ENCODE measurements at places on chromosomes 2 and 18. TPM values are rescaled to one million over a fixed set of nuclear protein-coding genes. Genes with fewer than 3 reads are reported as not detected.

DNA sequence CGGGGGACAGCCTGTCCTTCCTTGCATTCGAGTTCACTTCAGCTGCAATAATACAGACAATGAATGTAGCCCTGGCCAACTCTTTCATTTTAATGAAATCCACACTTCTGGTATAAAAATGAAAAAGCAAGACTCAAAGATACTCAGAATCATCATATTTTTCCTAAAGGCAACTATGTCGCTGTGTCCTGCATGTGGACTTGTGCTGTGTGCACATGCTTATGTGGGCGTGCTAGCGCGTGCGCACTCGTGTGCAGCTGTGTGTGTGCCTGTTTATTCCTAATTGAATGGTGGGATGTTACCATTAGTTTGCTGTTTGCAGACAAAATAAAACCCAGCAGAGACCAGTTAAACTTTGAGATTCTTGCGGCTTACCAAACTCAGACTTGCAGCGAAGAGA is 49.6 kb downstream of the SMIM21 start:
- no peak for DNase-seq
- H3K27me3 ChIP-seq, result no peaks in the 10 kb centered on the region
- H3K4me3 ChIP-seq, result no peak overlapping the region
- no peaks in the 10 kb centered on the region for H3K4me1 ChIP-seq
- H3K36me3 ChIP-seq, result no peaks in the 10 kb centered on the region

- H3K4me1 ChIP-seq, result no peaks in the 10 kb centered on the region
- no peak within 1 kb of the TSS for H3K27ac ChIP-seq
- no peaks in the 10 kb centered on the region for H3K36me3 ChIP-seq
Observed at GRCh38 chr2:240906141-240906910, at the start of gene CROCC2. Gene CROCC2 (plus strand): TSS chr2:240906336. CDS start chr2:240906514, 178 bp downstream.

DNA sequence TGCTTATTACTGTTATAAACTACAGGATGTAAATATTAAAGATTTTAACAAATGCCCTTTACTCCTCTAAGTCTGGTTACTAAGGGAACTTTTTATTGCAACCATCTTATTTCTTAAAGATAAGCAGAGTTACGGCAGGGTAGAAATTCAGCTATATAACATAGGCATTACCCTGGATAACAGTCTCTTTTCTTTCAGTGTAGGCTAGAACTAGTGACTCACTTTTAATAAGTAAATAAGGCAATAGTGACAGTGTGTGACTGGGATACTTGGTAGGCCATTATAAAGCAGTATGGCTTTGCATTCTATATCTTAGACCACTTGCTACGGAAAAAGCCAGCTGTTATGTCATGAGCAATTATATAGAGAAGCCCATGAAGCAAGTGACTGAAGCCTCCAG is 1041.0 kb upstream of the NRXN1 start:
- H3K27me3 ChIP-seq, result no peaks in the 10 kb centered on the region
- no peak for DNase-seq
- no peaks in the 10 kb centered on the region for H3K4me1 ChIP-seq
- no peak overlapping the region for H3K27ac ChIP-seq
- no peaks in the 10 kb centered on the region for H3K36me3 ChIP-seq

Gene ASXL2
- 15.6 TPM for total RNA-seq

DNA sequence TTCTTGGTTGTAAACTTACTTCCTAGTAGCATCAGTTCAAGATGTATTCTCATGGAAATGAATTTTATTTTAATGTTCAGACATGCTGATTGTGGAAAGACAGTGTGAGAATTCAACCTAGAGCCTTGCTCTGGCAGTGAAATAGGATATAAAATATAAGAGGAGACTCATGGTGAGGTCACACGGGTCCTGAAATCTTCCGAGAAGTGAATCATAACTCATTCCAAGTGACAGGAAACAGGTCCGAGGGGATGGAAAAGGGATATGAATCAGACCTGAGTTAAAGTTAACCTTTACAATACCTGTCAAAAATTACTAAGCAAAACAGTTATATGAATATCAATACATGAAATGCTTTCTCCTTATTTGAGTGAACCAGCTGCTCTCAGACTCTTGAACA is 185.2 kb upstream of the LRRTM1 start:
- DNase-seq, result no peak
- H3K27ac ChIP-seq, result no peak overlapping the region
- no peaks in the 10 kb centered on the region for H3K36me3 ChIP-seq
- no peaks in the 10 kb centered on the region for H3K27me3 ChIP-seq

GRCh38 chr2:240287496-240288086 is 147.1 kb upstream of the OTOS start:
- H3K36me3 ChIP-seq, result no peaks in the 10 kb centered on the region
- no peak for DNase-seq
- H3K27ac ChIP-seq, result no peak overlapping the region
- no peaks in the 10 kb centered on the region for H3K27me3 ChIP-seq
- H3K4me1 ChIP-seq, result no peaks in the 10 kb centered on the region

DNA sequence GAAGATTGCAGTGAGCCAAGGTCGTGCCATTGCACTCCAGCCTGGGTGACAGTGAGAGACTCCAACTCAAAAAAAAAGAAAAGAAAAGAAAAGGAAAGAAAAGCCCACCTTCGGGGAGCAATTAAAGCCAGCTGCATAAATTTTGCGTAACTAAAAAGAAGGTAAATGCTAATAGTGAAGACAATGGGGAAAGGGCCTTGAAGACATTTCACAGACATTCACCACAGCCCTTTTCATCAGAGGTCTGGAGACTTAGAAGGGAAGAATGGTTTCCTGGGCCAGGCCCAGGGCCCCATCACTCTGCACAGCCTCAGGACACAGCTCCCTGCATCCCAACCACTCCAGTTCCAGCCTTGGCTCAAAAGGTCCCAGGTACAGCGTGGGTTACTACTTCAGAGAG is 35.1 kb upstream of the MSH6 start:
- H3K27ac ChIP-seq, result no peak overlapping the region
- no peak for DNase-seq
- no peaks in the 10 kb centered on the region for H3K36me3 ChIP-seq
- no peak overlapping the region for H3K4me3 ChIP-seq

Gene TWIST2
- 41.4 TPM for total RNA-seq
